Fibroblast of the aortic adventitia (primary cell): ENCODE measurements at places on chromosomes 12 and 14. TPM values are rescaled to one million over a fixed set of nuclear protein-coding genes. Genes with fewer than 3 reads are reported as not detected.

MSI1 gene
- not detected in 2 replicates for total RNA-seq

ALG10B gene
- total RNA-seq: 1.4 and 5.6 TPM in 2 replicates

TAS2R9 gene
- total RNA-seq: 0.09 TPM in 1 of 2 replicates, not detected in the other

MYF5 gene
- total RNA-seq: not detected in 2 replicates

CFAP54 gene
- 3.0 and 5.6 TPM in 2 replicates for total RNA-seq

KLRB1 gene
- total RNA-seq: not detected in 2 replicates
